Effector memory CD4-positive, alpha-beta T cell (primary cell): ENCODE measurements at places on chromosomes 4 and X.
A peak's percentile ranks its signal among the peaks of the same experiment; 100 is the strongest.

DNA sequence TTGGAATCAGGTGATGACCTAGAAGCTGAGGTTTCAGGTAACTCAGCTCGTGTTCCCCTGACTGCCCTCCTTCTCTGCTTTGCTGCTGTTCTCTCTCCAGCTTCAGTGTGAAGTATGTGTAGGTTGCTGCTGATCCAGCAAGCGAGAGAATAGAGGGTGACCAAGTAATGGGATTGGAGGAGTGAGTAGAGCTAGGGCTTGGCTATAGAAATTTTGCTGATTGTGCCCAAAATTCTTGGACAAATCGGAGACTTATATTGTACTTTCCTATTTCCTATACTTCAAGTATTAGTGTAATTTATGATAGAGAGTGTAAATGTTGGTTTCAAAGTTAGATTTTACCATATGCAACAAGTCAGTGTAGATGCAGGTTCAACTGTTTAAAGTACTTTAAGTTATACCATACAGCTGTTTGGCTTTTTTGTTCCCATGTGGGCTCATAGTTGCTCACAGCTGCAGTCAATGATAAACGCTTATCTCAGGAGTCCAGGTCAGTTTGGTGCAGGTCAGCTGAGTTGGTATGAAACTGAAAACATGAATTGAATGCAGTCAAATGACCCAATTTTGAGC is 48.0 kb downstream of the RAPGEF2 start:
- no peak for DNase-seq

DNA sequence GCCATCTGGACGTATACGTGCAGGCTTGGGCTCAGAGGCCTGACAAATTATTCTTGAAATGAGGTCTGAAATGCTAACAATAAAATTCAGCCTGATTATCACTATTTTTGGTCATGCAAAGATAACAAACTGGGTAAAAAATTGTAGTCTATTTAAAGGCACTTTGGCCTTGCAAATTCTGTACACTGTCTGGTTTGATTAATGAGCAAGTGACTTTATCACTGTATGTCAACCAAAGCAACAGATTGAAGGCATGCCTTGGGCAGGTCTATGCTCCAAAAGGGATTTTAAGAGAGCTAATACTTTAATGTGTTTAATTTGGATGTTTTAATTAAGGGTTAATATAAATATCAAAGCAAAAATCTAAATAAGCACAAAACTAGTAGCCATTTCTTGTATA is 1034.9 kb upstream of the GRID2 start:
- DNase-seq, result no peak

DNA sequence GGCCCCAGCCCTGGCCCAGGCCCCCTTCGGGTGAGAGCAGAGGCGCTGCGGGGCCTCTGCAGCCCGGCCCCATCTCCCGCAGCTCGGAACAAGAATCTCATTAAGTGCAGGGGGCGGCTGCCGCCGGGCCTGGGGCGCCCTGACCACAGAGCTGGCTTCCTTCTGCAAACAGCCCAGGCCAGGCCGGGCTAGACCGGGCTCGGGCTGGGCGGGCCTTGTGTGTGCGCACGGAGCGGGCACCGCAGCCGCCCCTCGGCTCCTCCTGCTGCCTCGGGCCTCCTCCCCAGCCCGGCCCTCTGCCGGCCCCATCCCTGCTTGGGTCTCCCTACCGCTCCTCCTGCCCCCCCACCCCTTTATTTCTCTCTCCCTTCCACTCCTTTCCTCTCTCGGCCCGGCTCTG is 83.3 kb downstream of the EFNB1 start:
- no peak for DNase-seq

DNA sequence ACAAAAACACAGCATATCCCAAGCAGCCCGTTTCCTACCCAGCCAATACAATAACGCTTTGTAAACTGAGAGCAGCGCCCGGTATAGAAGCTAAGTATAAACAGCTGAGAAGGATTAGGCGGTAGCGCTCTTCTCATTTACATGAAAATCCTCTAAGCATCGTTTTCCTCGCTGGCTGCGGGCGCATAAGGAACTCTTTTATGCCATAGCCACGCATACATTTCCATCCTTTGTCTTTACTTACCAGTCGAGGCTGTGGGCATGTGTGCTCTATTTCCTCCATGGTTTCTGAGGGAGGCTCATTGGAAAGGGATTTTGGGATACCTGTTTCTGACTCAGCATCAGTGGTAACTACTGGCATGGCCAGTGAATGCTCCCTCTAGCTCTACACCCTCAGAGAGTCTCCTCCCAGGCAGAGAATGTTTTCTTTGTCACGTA is 383 bp downstream of the PCYT1B start:
- no peak for DNase-seq

DNA sequence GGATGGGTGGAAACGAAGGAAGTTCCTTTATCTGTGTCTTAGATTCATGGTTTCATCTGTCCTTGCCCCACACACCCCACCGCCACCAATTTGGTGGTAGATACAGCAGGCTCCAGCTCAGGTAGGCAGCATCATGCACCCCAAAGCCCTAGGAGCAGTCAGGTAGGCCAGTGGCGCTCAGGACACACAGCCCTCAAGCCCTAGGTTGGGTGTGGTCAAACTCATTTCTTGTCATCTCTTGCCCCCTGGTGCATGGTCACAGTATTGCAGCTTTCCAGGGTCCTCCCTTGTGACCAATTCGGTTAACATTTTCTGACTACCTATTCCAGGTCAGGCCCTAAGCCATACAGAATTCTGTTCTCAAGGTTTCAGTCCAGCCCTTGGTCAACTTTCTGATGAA is 14.5 kb upstream of the PRRG3 start:
- DNase-seq, result peak; percentile 6

GRCh38 chr4:99234331-99235010 is 15.4 kb upstream of the ADH6 start:
- DNase-seq, result no peak
